GM12864 (cell line): ENCODE measurements at places on chromosomes 6 and 20.

- no peak for DNase-seq
These were observed 9.8 kb downstream of the FOXS1 start for GRCh38 chr20:31835554-31835953.

- no peak for DNase-seq
These were observed 12.1 kb upstream of the MLN start for GRCh38 chr6:33815854-33816253.

- DNase-seq = no peak
These were observed 25.1 kb downstream of the DLGAP4 start for GRCh38 chr20:36331209-36331608.

DNA sequence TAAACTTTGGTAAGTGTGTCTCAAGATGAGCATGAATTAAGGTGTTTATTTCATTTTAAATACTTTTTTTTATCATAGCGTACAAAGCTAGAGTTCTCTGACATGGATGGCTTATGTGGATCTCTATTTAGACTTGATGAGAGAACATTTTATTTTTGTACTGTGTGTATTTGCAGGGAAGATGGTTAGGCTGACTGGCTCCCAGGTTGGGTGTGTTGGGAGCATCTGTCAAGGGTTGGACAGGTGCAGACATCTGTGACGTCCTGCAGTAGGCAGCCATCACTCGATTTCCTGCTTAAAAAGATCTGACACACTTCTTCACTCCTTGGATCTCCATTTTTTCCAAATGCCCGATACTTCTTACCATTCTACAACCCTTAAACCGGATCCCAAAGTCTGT is 221.9 kb upstream of the QKI start:
- no peak for DNase-seq

GRCh38 chr6:100761841-100762240 is 119.3 kb downstream of the ASCC3 start:
- DNase-seq = no peak

- peak; percentile 29 for DNase-seq
These were observed 20.2 kb upstream of the GJE1 start for GRCh38 chr6:142112451-142113061.

GRCh38 chr6:113388996-113389395 is 468.1 kb upstream of the MARCKS start:
- DNase-seq = no peak

GRCh38 chr6:82862543-82862942 is 203.1 kb downstream of the UBE3D start:
- DNase-seq = no peak

DNA sequence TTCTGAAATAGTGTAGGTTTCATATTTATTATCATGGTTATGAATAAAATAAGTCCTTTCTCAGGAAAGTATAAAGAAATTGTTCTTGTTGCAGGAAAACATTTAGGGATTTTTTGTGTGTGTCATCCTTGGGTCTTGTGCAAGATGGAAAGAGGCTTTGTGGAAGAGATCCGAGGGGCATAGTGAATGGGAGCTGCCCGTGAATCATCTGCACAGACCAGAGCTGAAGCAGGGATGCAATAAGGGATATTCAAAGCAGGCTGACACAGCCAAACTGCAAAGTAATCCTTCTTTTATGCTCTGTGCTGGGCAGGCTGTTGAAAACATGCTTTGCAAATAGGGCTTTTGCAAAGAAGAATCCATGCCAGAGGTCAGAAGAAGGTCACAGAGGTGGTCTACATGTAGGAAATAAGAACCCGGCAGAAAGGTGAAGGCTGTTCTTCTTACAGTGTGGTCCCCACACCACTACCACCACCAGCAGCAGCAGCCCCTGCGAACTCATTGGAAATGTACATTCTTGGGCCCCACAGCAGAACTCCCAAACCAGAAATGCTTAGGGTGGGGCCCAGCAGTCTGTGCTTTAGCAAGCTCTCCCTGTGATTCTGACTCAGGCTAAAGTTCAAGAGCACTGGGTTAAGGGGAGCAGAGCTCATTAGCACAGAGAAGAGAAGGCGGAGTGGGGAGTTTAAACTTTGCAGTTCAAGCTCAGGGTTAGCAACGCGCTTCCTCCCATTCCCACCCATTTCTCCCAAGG is 237.6 kb downstream of the QKI start:
- no peak for DNase-seq

DNA sequence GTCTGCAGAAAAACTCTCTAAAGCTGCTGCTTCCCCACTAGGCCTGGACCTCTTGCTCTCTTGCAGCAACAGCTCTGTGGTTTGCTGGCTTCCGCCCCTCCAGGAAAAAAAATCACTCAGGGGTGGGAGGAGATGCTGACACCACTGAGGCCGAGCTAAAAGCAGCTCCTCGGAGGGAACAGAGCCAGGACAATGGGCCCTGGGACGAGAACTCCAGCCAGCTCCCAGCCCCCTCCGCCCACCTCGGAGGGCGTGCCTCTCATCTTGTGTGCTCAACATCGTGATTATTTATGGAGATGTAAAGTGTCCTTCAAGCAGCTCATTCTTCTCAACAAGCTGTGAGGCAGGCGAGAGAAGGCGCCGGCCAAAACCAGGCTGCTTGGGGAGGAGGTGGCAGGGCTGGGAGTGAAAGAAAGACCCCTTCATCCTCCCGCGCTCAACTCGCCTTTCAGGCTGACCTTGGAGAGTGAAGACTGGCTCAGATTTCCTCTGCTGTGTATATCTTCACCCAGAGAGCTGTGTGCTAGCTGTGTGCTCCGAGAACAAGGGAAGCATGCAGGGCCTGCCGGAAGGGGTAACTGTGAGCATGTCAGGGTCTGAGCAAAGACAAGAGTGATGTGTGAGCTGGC is 53.5 kb upstream of the LRFN2 start:
- no peak for DNase-seq

- no peak for DNase-seq
These were observed 4.8 kb upstream of the ZMYND8 start for GRCh38 chr20:47361057-47361915.

GRCh38 chr6:110512991-110513390 is 36.6 kb upstream of the SLC22A16 start:
- DNase-seq = no peak

DNA sequence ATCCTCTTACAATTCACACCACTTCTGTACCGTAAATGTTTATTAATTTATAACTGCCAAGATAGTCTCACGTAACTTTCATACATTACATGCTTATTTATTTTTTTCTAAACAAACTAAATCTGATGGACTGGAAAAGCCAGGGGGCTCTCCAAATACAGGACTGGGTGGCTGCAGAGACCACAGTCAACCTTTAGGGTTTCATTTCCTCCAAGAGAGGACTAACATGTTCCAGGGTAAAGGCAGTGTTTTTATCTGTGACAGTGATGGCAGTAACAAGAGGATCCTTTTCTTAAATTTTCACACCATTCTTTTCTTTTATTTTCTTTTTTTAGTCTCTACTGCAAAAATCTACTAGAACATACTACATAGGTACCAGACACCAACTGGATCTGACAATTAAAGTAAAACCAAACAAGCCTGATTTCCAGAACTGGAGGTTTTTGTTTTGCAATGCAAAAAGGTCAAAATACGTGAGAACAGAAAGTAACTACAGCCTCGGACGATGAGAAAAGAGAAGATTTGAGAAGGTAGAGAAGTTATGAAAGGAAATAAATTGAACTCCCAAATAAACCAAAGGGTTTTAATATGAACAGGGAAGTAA is 1.2 kb downstream of the LMBRD1 start:
- peak; percentile 55 for DNase-seq

DNA sequence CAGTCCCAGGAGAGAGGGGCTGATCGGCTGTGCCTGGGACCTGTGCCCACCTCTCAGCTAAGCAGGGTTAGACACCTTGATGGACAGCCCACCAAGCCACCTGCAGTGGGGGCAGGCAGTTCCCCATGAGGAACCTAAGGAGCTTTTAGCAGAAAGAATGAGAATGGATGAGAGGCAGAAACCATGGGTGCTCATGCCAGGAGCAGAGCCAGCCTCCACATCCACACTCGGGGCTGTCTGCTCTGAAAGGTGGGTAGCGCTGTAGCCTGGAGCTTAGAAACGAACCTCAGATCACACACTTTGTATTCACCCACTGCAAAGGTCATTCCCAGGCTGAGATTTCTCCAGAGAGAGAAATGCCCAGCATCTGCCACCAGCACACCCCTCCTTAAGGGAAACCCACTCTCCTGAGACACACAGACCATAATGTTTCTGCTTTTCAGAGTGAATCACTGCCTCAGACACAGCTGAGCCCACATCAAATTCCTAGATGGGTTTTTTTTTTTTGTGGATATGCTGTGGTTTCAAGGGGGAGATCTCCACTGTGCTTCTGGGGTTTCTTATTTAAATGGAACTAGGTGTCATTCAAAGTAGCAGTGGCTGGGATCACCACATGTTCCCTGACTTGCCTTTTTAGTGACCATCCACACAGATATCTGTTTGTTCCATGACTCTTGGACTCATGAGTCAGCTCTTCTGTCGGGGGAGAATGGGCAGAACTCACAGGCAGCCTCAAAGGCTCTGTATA is 218.9 kb downstream of the EYA2 start:
- DNase-seq = no peak

DNA sequence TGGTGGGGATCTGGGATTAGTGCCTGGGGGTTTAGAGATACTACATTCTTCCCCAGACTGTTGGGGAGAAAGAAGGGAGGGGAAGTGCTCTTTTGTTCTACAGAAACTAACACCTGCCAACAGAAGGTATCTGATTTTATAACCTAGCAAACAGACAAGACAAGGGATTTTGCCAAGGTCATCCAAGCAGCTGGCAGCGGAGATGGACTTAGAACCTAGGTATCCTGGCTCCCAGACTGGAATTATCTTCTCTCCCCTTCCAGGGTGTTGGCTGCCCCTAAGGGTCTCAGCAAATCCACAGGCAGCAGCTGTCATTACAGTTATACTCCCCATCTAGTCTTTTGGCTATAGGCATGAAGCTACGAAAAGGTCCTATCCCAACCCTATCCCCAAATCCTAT is 8.4 kb downstream of the SDC4 start:
- DNase-seq = no peak

GRCh38 chr6:11586117-11586516 is 48.6 kb downstream of the TMEM170B start:
- no peak for DNase-seq

- DNase-seq = no peak
These were observed 66.7 kb upstream of the BMP2 start for GRCh38 chr20:6700563-6701329.

DNA sequence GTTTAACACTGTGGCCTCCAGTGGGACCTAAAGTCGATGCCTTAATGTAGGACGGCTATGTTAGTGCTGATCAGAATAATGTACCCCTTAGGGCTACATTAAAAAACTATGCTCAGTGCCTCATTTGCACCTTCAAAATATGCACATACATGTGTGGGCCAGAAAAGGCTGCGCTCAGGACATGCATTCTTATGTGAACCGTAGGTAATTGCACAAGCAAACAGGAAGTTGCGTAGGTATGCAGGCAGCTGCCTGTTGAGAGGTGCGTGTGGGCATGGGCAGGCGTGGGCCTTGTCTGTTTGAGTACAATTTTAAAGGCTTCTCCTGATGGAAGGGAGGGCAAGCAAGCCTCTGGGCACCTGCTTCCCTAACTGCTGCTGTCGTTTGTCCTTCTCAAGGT is 116.2 kb upstream of the JAG1 start:
- no peak for DNase-seq

GRCh38 chr6:107114213-107114925 is 946 bp downstream of the BEND3 start:
- no peak for DNase-seq

- DNase-seq = no peak
These were observed 504.4 kb downstream of the BCKDHB start for GRCh38 chr6:80610846-80611245.

DNA sequence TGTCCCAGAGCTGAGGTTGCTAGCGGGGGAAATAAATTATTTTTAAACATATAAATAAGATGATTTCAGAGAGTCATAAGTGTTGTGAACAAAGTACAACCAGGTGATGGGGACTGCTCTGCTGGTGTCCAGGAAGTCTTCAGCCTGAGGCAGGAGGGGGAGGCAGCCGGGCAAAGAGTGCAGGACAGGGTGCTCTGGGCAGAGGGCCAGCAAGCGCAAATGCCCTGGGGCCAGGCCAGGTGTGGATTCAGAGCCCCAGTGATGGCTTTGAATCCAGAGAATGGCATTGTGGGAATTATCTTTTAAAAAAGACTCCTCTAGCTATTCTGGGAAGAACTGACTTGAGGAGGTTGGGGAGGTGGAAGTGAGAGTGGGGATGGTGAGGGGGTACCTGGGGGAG is 1.6 kb downstream of the CLPSL1 start:
- no peak for DNase-seq

DNA sequence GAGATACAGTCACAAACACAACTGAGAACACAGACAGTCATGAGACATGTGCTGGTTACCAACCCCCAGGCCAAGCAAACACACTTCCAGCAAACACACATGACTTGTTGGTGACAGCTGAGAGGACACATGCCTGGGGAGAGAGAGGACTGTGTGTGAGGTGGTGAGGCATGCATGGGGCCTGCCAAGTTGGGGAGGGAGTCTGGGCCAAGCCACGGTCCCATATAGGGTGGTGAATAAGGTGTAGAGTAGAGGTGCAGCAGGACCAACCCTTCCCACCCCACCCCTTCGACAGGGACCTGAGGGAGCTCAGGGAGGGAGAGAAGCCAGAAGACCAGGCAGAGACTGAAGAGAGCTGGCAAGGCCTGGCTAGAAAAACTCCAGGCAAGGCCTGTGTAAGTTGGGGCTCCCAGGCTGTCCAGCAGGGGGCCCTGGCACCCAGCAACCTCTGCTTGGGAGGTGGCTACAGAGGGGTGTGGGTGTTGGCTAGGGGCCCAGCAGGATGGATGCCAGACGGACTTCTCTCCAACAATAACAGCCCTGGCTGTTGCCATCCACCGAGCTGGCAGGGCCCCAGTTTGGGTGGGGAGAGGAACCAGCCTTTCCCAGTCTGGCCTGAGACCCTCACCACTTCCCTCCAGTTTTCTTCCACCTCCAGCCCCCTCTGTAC is 2.0 kb upstream of the SLC29A1 start:
- peak; percentile 41 for DNase-seq

DNA sequence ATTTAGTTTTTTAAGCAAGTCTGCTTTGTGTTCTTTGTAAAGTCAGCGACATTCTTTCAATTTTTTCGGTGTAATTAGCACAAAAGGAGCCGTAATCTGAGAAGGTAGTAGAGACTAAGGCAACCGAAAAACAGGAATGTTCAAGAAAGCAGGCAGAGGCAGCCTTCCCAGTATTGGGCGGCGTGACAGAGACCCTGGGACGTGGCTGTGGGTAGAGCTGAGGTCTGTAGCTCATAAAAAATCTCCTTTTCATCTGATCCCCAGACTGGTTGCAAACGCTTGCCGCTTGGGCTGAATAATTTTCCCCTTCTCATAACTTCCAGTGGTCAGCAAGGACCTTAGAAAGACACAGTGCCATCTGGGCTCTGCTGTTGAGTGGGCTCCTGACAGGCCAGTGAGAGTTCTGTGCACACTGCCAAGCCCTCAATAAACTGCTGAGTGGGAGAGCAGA is 30.8 kb downstream of the GNAS start:
- DNase-seq = no peak

DNA sequence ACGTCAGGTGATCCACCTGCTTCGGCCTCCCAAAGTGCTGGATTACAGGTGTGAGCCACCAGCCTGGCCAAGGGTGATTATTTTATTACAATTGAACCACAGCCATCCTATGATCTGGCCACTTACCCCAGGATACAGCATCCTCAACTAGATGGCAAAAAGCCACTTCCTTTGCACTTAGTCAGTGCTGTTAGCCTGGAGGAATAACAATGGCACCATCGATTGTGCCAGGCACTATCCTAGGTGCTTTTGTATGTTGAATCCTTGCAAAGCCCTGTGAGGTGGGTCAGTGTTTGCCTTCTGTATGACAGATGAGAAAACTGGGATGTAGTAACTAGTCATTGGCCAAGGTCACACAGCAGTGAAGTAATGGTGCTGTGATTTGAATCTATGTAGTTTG is 11.2 kb upstream of the TTPAL start:
- no peak for DNase-seq

GRCh38 chr6:66538551-66539135 is 831.6 kb upstream of the EYS start:
- no peak for DNase-seq
